ENCODE measurements at places on chromosomes 5 and 9.

DNA sequence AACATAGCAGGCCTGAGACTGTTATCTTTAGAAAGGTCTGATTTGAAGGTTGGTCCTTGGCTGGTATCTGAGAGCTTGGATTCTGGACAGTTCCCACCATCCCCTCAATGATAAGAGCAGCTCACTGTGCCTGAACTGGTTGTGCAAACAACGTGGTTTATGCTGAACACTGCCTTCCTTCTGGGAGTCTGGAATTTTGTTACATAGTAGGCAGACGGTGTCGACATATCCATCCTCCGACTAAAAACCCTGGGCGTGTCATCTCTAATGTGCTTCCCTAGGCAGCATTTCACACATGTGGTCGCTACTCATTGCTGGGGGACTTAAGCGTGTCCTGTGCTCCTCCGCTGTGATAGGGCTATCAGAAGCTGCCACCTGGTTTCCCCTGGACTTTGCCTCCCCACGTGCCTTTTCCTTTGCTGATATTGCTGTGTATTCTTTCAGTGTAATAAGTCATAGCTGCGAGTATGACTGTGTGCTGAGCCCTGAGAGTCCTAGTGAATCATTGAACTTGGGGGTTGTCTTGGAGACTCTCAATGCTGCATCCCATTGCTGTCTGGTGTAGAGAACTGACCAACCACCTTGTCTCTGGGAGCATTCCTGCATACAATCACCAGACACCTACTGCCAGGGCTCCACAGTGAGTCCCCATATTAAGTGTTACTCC lies 119.1 kb upstream of the TBC1D2 start:
- DNase-seq = no peak

DNA sequence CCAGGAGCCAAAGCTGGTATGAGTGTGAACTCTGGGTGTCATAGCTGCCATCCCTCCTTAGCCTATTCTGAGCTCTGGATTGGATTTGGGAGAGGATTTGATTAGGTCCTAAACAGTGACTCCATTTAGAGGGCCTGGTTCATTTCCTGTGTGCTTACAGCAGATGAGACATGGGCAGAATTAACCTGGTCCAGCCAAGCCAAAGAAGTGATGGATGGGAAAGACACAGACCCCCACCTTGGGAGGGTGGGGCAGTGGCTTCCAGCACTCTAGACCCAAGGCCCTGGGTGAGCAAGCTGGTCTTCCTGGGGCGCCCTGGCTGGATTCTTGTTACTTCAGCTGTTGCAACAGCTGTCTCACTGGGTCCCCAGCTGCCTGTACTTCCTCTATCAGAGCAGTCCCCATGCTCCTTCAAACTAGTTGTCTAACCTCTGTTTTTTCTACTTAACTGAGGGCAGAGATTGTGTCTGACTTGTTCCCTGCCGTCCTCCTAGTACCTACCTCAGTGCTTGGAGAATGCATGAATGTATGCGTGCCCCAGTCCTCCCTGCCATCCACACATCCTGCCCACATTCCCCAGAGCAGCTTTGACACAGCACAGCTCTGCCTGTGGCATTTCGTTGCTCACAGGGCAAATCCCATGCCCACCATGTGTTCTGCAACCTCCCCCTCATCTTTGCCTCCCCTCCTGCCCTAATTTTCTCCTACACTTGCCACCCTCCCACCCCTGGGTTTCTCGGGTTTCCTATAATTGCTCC lies 115.9 kb downstream of the RGS3 start:
- no peak for DNase-seq

DNA sequence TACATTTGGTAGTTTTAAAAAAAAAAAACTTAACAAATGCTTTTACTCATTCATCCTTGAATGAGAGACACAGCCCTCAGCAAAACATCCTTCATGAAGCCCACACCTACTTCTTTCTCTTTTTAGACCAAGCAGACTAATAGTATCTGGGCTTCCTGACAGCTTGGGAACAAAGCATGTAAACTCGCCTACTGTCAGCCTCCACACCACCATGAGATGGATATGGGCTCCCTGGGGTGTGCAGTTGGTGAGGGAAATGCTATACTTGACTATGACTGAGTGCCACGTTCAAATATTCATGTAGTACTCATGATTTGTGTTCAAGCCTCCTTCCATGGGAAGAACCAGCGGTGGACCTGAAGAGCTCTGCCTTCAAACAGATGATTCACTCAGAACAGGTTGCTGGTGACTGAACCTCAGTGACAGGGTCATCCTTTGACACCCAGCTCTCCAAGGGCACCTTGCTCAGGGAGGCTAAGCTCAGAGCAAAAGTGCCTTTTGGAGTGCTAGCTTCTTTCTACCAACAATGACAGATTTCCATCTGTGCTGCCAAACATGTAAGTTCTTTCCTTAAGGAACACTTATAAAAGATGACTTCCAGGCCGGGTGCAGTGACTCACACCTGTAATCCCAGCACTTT lies 36.8 kb downstream of the SLC22A5 start:
- DNase-seq = no peak

- no peak for DNase-seq
Measured at GRCh38 chr5:102611312-102611711, 112.5 kb upstream of the SLCO6A1 start.

DNA sequence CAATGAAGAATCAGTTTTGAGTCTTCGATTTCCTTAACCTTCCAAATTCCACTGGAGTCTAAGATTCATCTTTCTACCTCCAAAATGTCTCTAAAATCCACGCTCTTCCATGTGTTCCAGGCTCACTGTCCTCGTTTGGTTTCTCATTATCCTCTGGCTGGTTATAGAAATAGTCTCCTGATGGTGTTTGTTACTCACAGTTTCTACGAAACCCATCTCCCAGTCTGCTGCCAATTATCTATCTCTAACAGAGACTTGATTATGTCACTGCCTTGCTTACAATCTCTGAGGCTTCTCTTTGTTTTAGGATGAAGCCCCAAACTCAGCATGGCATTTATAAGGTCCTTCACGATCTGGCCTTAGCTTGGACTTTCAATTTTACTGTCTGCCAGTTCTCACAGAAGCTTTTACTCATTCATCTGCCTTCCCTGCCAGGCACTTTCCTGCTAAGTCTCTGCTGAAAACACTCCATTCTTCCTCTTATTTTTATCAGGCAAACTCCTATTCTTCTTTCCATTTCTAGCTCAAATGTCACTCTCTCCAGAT lies 339.6 kb upstream of the SGCD start:
- no peak for DNase-seq

DNA sequence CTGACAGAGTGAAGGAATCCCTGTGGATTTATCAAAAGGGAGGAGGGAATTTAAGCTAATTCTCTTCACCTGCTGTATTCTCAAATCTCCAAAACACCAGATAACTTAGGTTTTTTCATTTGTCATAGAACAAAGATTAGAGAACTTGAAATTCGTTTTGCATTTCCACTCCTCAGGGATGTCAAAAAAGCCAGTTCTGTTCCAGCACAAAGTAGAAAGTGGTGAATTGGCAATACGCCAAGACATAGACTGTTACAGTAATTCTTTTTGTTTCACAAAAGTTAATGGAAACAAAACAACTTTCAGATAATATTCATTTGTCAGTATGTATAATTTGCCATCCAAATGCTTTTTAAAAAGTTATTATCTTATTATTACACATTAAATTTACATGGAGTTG lies 15.0 kb downstream of the S1PR3 start:
- no peak for DNase-seq

- no peak for DNase-seq
Measured at GRCh38 chr5:157269761-157270272, 3.9 kb downstream of the CYFIP2 start.

- no peak for DNase-seq
Measured at GRCh38 chr9:27565696-27566095, 7.6 kb downstream of the C9orf72 start.

DNA sequence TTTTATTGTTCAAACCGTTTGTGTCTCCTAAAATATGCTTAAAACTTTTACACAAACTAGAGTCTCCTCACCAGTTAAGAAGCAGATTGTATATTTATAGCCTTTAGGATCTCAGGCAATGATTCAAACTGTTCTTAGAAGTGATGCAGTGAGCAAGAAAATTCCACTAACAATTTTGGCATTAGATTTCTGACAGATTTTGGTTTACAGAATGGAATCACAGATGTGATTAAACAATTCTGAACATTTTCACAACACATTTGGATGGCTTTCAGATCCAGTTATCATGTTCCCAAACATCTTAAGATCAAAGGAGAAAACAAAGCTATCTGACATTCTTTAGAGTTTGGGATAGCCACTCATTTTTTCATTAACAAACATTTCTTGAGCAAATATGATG lies 181.7 kb upstream of the RIOK2 start:
- DNase-seq = no peak

- DNase-seq = no peak
Measured at GRCh38 chr5:43068037-43068436, 27.9 kb upstream of the ANXA2R start.

- DNase-seq = no peak
Measured at GRCh38 chr5:59891962-59892643, 1.4 kb downstream of the PDE4D start.

GRCh38 chr5:172902497-172903472 lies 56.4 kb upstream of the RPL26L1 start:
- DNase-seq = no peak

DNA sequence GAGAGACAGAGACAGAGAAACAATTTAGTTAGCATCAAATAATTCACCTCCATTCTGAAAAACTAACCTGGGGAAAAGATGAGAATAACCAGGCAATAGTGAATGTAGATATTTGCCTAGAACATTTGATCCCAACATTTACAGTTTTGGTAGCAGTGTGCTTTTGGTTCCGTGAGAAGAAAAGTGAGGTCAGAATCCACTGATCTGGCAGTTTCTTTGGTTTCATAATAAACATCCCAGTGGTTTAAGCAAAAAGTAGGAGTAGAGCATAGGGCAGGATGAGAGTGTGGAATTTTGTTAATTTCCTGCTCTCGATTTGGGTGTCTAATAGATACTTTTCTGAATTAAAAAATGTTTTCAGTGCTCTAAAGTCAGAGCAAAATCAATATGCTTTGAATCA lies 887.0 kb downstream of the NR2F1-AS1 start:
- no peak for DNase-seq

DNA sequence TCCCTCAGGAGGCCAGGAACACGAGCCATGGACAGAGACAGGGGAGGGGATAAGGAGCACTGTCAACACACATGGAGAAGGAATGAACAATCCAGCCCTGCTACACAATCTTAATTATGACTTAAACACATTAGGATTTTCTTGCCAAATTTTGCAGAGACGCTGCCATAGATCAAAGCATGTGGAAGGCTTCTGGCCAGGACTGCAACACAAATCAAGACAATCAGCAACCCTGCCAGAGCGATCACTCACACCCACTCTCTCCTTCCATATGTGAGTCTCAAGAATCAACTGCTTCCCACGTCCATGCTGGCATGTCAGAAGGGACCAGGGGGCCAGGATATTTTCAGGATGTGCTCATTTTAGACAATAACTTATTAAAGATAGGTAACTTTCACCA lies 85.6 kb downstream of the ROR2 start:
- DNase-seq = no peak

DNA sequence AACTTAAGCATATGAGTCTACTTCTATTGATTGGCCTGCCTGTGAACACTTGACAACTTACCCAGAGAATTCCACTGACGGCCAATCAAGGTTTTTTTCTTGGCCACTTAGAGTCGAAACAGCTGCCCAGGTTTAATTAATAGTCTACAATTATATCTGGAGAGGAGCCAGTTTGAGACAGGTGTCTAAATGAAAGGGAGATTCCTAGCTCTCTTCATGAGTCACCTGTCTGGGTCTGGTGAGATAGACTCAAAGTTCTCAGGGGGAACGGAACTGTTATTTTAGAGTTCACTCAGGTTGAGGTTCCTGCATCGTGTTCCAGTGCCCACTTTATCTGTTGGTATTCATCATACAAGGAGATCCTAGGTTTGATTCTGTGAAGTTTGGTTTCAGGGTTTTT lies 111.0 kb downstream of the CD180 start:
- no peak for DNase-seq

DNA sequence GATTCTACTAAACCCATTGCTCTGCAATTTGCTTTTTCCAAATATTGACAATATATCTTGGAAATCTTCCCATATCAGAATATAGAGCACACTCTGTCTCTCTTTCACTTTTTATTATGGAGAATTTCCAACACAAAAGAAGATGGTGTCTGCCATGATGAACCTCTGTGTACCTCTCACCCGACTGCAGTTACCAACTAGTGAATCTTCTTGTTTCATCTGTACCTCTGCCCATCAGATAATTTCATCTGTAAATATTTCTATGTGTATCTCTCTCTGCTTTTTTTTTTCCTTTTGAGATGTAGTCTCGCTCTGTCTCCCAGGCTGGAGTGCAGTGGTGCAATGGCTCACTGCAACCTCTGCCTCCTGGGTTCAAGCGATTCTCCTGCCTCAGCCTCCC lies 62.8 kb downstream of the NTNG2 start:
- DNase-seq = no peak

DNA sequence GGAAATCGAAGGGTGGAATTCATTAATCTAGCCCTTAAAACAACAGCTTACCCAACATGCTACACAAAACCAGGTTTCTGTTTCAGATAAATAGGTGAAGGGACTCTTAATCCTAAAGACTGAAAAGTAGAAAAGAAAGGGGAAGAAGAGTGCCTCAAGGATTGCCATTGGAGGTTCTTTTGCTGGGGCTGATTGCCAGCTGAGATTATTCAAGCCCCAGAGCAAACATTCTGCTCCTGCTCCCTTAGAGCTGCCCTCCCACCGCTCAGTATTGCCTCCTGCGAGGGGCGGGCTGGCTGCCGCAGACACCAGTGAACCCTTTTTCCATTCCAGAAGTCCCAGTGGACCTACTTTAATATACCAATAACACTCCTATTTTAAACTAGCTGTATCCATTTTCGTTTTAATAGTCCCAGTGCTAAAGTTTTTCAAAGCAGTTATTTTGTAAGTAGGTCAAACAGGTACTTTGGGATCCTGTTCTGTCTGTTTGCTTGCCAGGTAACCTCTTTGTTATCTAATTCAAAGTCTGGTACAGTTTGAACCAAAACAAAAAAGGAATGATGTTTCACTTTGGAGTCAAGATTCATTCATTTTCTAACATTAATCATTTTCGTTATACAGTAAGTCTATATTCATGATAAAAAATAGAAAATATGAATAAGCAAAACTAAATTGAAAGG lies 38.6 kb downstream of the HMGCS1 start:
- no peak for DNase-seq

GRCh38 chr9:109428854-109429253 lies 69.3 kb downstream of the PTPN3 start:
- no peak for DNase-seq

- DNase-seq = no peak
Measured at GRCh38 chr5:148778882-148779281, 47.5 kb upstream of the ADRB2 start.

DNA sequence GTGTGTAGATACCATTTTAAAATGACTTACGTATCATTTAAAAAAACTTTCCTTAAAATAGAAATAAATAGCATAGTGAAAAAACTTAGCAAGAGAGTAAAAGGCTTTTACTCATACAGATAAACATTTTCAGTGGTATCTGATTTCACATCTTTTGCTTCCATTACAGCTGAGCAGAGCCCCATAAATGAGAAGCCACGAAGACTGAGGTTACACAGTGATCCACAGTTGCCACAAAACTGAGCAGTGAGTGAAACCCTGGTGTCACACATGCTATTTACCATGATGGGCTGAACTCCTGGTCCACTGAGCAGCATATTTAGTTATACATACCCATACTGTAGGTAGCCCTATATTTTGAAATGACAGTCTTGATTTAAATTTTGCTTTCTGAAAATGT lies 401.2 kb downstream of the KIAA0825 start:
- no peak for DNase-seq
